Epithelial cell of proximal tubule (primary cell): ENCODE measurements at places on chromosomes 16 and 17. TPM values are rescaled to one million over a fixed set of nuclear protein-coding genes. Genes with fewer than 3 reads are reported as not detected.
A peak's percentile ranks its signal among the peaks of the same experiment; 100 is the strongest.

CAMKK1 gene
- 5.9 and 7.1 TPM in 2 replicates for total RNA-seq

TP53TG3B gene
- not detected in 2 replicates for total RNA-seq

SLC12A3 gene
- total RNA-seq, result not detected in 2 replicates

GAA gene
- total RNA-seq, result 8.9 and 21.8 TPM in 2 replicates

CA7 gene
- total RNA-seq, result 0.12 TPM in 1 of 2 replicates, not detected in the other

ITGB3 gene
- 65.9 and 181 TPM in 2 replicates for total RNA-seq

DNA sequence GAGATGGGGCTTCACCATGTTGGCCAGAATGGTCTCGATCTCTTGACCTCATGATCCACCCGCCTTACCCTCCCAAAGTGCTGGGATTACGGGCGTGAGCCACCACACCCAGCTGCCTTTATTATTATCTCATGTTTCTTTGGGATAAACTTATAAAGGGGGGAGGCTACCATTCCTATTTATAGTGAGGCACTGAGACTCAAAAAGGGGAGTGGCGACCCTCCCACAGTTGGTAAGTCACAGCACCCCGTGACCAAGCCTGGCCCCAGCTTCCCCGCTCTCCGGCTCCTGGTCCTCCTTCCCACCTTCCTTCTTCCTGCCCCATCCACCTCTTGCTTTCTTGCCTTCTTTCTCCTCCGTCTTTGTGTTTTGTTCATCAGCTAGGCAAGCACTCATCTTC, 5.2 kb downstream of the MYH3 start:
- no peak for DNase-seq

- DNase-seq, result no peak
These were observed 7.8 kb downstream of the MLYCD start for GRCh38 chr16:83906683-83907082.

- DNase-seq, result no peak
These were observed 22.9 kb upstream of the DYNLRB2 start for GRCh38 chr16:80517846-80518245.

DNA sequence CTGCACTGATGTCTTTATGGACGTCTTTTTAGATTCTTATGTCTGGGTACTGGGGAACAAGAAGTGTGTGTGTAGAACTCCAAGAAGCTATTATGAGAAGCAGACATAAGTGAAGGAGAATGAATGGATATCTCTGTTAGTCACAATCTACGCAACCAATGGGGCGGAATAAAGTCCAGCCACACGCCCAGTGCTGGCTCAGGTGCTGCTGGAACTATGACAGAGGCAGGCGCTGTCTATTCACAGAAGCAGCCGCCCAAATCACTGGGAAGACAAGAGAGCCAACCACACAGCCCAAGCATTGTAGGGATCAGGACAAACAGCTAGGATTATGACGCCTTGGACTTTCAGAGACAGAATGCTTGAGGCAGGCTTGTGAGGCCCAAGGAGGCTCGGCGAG, 43.9 kb upstream of the ICAM2 start:
- no peak for DNase-seq

GRCh38 chr17:69723741-69724140, 309.2 kb downstream of the MAP2K6 start:
- no peak for DNase-seq

- DNase-seq, result no peak
These were observed 230.7 kb downstream of the BCAS3 start for GRCh38 chr17:60908324-60908723.

- no peak for DNase-seq
These were observed 41.4 kb downstream of the RPH3AL start for GRCh38 chr17:311119-311782.

DNA sequence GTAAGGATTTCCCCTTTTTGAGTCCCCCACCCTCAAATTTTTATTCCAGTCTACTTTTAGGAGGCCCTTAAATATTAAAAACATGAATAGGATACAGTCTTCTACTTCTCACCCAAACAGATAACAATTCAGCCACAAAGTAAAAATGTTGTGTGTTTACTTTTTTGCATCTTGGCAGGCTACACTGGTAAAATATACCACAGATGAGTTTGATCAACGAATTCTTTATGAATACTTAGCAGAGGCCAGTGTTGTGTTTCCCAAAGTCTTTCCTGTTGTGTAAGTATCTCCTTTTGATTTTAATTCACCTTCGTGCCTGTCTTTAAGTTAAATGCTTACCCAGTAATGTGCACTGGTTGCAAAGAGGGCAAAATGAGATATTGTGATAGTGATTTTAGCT, 34.4 kb upstream of the RAB11FIP4 start:
- DNase-seq, result no peak

GRCh38 chr17:73616873-73617404, 27.3 kb downstream of the SDK2 start:
- no peak for DNase-seq

DNA sequence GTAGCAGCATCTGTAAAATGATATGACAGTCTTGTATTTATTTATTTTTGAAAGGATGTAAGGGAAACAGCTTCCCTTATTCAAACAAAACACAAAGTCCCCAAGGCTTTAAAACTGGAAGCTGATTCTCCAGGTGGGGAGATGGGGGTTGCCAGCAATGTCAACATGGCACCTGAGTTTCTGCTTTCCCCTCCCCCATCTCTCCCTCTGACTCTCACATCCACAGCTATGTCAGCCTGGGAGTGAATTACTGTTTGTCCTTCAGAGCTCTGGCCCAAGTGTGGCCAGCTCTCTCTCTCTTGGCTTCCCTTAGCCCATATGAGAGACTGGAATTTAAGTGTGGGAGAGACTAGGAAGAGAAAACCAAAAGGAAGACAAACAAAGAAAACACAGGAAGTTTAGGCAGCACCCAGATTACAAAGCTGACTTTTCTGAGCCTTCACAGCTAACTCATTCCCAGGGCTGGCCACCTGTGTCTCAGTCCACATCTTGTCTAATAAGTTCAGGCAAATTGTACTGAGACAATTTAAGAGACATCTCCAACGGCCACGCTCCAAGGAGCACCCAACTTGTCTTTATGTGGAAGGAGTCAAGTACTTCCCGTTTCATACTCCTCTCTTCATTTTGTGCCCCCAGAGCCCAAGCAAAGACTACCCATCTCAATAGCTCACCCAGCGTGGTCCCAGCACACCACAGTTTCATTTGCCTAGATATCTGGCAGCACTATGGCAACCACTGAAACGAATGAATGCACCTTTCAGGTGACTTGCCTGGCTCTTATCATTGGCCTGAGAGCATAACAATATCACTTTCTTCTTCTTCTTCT, 69.2 kb downstream of the SOX9 start:
- DNase-seq, result no peak

- no peak for DNase-seq
These were observed 65.4 kb downstream of the MAF start for GRCh38 chr16:79535130-79535529.

DNA sequence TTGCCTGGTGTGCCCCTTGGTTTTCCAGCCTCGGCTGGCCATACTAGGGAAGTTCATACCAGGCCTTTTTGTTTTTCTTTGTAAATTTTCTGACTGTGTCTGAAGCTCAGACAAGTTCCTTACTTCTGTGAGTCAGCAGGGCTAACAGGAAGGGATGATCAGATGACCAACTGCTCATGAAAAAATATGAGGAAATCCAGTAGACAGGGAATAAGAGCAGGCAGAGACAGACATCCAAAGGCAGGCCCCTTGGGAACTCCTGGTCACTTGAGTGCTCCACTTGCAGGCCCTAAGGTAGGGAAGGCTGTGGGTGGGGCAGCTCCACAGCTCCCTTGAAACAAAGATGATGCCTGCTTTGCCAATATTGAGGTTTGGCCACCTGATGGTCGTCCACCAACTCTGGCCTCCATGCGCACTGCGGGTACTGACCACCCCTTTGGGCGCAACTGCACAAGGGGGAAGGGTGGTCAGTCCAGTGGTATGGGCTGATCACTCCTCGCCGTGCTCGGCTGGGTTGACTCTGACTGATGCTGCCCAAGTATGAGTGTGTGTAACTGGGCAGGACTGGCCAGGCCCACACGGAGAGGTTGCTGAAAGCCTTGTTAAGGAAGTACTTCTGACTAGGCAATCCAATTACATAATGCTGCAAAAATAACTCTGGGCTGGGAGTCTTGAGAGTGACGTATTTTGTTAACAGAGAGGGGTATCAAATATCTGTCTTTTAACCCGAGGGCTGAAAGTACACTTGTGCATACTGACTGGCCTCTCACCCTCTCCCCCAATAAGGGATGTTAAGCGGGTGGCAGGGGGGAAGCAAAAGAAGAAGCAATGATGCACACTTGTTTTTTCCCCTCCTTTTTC, 20.8 kb upstream of the ZFHX3 start:
- peak; percentile 88 for DNase-seq

DNA sequence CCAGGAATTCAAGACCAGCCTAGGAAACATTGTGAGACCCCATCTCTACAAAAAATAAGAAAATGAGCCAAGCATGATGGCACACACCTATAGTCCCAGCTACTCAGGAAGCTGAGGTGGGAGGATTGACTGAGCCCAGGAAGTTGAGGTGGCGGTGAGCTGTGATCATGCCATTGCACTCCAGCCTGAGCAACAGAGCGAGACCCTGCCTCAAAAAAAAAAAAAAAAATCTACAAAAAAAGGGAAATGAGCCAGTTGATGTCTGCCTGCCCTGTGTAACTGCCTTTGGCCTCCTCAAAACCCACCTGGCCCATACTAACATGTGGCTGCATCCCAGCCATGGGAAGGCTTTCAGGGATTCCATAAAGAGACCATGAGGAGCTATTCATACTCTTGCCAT, 4.5 kb downstream of the RANBP10 start:
- DNase-seq, result no peak

DNA sequence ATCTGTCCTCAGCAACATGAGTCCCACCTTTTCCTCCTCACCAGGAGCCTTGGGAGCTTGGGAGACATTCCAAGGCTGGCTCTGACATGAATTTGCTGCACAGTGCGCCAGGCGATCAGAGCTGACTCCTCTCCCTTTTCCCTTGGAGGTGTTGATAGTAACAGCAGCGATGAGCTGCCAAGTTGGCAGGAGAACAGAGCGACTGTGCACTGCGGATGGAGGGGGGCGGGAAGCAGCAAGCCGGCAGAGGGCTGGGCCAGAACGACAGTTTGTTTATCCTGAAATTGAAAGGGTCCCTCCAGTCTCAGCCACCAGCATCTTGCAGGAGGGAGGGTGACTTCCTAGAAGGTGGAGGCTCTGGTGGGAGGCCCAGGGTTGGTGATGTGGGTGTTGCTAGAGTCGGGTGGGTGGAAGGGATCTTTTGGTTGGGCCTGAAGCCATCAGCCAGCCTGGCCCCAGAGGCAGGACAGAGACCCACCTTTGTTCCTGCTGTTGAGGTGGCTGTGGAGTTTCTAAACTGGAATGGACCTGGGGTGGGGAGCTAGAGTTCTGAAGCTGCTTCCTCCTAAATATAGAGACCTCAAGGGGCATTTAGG, 22.5 kb upstream of the DYNLL2 start:
- DNase-seq, result no peak

- no peak for DNase-seq
These were observed 2.0 kb downstream of the CACNA1G start for GRCh38 chr17:50562242-50563091.

DNA sequence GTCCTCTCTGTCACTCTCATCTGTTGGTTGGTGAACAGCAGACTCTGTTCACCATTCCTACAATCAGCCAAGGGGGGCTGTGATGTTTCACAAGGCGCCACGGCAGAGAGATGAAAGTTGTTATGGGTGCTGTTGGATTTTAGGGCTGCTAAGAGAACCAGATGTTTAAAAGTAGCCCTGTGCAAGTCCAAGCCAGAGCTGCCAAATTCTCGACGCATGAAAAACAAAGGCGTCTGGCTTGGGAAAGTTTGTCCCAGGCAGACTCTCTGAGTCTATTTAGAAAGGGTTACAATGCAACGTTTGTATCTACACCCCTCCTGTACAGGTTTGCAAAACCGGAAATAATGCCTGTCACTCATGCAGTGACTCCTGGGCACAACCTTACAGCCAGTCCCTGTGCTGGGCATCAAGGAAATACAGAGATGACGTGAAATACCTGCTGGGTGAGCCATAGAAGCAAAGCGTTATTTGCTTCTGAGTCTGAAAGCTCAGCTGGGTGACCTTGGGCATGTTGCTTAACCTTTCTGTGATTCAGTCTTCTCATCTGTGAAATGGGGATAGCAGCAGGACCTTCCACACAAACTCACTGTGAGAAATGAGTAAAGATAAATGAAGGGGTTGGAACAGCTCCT, 74.8 kb downstream of the XYLT1 start:
- DNase-seq, result no peak

DNA sequence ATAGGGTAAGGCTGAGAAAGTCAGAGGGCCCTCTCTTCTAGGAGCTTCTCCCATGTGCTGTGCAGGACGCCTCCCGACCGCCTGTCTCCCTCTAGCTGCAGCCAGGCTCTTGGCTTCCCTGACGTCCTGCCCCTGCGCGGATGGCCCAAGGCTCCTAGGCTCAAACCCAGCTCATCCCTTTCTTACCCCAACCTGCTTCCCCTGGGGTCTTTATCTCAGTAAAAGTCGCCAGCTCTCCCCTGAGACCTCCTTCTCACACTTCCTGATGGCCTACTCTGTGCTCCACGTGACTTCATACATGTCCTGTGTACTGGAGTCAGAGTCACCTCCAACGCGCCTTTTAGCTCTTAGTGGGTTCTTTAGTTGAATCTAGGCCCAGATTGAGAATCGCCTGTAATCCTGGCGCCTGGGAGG, 1.1 kb upstream of the ZNF747 start:
- DNase-seq, result no peak

- DNase-seq, result no peak
These were observed 12.1 kb upstream of the DHX8 start for GRCh38 chr17:43471585-43472160.

DNA sequence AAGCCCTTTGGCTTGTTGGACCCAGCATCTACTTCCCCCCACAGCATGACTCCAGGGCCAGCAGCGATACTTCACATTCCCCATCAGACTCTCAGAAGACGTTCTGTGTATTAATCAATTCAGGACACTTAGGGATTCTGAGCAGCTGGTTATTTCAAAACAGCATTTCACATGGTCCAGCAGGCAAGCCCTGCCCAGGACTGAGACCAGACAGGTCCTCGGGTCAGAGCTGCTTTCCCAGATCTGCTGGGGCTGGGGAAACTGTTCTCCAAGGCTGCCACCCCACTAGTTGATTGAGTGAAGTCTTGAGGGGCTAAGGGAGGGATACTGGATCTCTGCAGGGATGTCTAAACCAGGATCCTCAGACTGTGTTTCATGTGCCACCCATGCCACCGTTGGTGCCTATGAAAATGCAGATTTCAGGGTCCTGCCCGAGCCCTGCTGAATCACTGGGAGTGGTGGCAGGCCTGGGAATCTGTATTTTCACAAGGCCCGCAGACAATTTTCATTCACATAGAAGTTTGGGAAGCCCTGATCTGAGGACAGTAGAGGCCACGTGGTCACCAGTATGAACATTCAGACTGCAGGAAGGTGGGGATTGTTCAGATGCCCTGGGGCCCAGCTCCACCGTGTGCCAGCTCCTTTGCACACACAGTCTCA, 40.6 kb upstream of the CDH5 start:
- no peak for DNase-seq

GRCh38 chr16:63890081-63890480, 1231.8 kb downstream of the CDH11 start:
- no peak for DNase-seq
